ENCODE measurements at places on chromosomes 6 and 20.

GRCh38 chr6:33661106-33661838 lies 40.1 kb downstream of the ITPR3 start:
- DNase-seq, result no peak

DNA sequence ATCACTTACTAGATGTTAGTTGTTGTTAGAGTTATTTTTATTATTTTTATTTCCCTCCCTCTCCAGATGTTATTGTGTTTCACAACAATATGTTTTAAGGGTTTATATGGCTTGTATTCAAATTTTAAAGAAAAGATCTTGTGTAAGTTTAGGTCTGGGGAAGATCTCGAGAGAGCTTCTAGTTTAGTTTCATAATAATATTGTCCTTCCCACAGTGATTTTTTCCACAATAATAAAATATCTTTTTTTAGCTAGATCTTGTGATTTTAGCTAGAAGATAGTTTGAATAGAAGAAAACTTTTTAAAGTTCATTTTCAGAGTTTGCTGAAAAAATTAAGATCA lies 55.0 kb downstream of the ADGRG6 start:
- no peak for DNase-seq

GRCh38 chr6:82507112-82507511 lies 143.5 kb downstream of the TPBG start:
- no peak for DNase-seq

DNA sequence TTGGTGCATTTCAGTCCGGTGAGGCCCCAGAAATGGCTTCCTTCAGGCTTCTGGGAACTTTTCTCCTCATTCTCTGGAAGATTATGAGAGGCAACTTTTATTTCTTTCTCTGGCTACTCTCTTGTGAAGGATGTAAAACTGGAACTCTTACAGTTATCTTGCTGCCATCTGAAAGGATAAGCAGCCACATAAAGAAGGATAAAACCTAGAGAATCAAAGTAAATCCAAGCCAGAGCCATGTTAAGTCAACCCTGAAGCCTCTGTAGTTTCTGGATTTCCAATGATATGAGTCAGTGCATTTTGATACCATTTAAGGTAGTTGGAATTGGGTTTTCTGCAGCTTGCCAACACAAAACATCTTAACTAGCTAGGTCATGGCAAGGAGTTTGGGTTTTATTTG lies 123.6 kb downstream of the MEI4 start:
- DNase-seq, result no peak

DNA sequence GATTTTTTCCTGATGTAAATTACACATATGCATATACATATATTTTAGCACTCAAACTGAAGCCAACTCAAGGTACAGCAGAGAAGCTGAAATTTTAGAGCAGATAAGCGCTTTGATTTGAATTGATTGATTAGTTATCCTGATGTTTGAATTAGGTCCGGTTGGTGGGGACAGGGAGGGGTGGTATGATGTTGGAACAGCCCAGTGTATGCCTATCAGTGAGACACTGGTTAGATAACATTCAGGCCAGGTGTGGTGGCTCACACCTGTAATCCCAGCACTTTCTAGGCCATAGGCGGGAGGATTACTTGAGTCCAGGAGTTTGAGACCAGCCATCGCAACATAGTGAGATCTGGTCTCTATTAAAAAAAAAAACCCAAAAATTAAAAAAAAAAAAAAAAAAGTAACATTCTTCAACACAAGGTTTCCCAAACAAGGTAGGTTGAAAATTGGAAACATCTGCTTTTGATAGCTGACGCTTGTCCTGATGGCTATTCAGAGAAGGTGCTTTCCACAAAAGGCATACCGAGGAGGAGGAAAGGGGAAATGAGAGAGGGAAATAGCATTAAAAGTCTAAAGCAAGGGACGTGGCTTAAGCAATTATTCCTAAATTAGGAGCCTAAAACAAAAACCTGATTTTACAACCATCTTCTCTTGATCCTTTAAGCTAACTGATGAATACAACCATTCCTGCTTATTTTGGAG lies 288.4 kb upstream of the JARID2 start:
- no peak for DNase-seq

- DNase-seq, result no peak
Measured at GRCh38 chr6:90364286-90364685, 67.6 kb upstream of the BACH2 start.

- DNase-seq, result no peak
Measured at GRCh38 chr6:16572317-16572716, 188.9 kb downstream of the ATXN1 start.

- no peak for DNase-seq
Measured at GRCh38 chr6:150641398-150642139, 41.9 kb downstream of the PLEKHG1 start.

GRCh38 chr20:64238115-64238825 lies 17.3 kb upstream of the PCMTD2 start:
- peak; percentile 35 for DNase-seq

GRCh38 chr6:12969966-12970365 lies 253.4 kb downstream of the PHACTR1 start:
- DNase-seq, result no peak

GRCh38 chr6:154942770-154943169 lies 52.3 kb upstream of the TIAM2 start:
- DNase-seq, result no peak

- DNase-seq, result no peak
Measured at GRCh38 chr6:138563650-138564049, 64.4 kb upstream of the NHSL1 start.

DNA sequence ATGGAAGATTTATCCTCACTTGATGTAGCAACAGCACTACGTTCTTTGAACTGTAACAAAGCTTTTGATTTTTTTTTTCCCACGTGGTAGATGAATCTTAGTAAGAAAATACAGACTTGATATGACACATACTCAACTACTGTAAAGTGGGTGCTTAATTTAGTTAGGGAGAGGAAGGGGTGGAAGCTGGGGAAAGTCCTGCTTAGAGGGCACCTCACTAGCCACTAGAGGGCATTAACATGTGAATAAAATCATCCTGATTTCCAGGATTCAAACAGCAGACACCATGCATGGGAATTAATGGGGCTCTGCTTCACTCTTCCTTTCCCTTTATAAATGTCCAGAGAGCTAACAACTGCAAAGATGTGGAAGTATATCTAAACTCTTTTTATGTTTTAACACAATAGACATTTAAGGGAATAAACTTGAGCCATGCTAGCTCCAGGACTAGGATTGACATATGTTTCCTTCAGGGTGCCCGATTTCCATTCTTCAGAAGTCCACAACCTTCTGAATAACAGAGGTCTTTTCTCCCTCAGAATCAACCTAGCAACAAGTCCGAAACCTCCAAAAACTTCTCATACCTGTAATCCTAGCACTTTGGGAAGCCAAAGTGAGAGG lies 250.1 kb downstream of the ATXN1 start:
- no peak for DNase-seq

GRCh38 chr20:973785-974194 lies 28.3 kb downstream of the RSPO4 start:
- no peak for DNase-seq

DNA sequence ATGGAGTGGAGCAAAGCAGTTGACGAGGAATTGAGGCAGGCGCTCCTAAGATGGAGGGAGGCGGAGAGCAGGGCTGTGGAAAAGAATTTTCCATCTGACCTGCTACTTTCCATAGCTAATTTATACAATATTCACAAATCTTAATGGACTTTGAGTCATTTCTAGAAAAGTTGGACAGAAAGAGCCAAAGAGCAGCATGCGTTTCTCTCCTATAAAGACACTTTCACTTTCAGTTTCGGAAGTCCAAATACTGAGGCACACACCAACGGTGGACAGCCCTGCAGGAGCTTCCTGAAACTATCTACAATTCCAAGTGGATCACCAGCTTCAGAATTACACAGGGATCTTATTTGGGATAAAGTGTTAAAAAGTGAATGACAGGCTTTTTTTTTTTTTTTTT lies 43.5 kb downstream of the PANK2 start:
- DNase-seq, result no peak

GRCh38 chr6:24506814-24507520 lies 12.2 kb downstream of the ALDH5A1 start:
- DNase-seq, result no peak

- DNase-seq, result no peak
Measured at GRCh38 chr6:140269591-140270165, 895.2 kb upstream of the CITED2 start.

GRCh38 chr20:51713213-51713598 lies 55.0 kb downstream of the ATP9A start:
- DNase-seq, result no peak

GRCh38 chr6:12968290-12968689 lies 251.7 kb downstream of the PHACTR1 start:
- no peak for DNase-seq

GRCh38 chr6:12203001-12203400 lies 87.2 kb upstream of the EDN1 start:
- DNase-seq, result no peak

- no peak for DNase-seq
Measured at GRCh38 chr20:39394461-39394860, 432.3 kb downstream of the DHX35 start.

GRCh38 chr6:30781395-30781742 lies 37.0 kb upstream of the IER3 start:
- no peak for DNase-seq

GRCh38 chr20:8608470-8608869 lies 460.4 kb upstream of the PLCB4 start:
- DNase-seq, result no peak

DNA sequence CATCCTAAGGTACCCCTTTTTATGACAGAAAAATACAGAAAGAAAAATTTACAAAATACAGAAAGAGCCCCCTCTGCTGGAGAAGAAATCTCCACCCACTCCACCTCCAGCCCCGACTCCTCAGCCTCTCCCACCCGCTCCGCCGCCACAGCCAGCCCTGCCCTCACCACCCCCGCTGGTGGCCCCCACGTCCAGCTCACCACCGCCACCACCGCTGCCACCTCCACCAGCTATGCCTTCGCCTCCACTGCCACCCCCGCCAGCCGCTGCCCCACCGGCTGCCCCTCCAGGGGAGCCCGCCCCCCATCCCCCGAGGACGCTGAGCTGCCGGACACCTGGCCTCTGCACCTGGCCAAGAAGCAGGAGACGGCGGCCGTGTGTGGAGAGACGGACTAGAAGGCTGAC lies 17.7 kb downstream of the WFDC2 start:
- DNase-seq, result no peak

DNA sequence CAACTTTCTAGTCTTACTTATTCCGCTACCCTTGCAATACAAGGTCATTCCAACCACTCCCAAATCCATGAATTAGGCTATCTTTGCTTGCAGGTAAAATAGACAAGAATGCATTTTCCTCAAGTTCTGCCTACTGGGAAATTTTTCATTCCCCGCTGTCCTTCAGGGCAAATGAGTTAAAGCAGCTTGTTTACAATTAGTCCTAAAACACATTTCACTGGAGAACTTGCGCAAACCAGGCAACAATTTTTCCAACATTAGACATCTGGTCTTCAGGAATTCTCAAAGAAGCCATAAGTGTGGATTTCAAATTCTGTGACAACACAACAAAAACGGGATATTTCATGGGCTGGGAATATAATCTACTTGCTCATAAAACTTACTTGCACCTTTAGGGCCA lies 20.4 kb downstream of the SPINT4 start:
- no peak for DNase-seq

GRCh38 chr6:151757506-151757955 lies 50.0 kb upstream of the ESR1 start:
- DNase-seq, result no peak

DNA sequence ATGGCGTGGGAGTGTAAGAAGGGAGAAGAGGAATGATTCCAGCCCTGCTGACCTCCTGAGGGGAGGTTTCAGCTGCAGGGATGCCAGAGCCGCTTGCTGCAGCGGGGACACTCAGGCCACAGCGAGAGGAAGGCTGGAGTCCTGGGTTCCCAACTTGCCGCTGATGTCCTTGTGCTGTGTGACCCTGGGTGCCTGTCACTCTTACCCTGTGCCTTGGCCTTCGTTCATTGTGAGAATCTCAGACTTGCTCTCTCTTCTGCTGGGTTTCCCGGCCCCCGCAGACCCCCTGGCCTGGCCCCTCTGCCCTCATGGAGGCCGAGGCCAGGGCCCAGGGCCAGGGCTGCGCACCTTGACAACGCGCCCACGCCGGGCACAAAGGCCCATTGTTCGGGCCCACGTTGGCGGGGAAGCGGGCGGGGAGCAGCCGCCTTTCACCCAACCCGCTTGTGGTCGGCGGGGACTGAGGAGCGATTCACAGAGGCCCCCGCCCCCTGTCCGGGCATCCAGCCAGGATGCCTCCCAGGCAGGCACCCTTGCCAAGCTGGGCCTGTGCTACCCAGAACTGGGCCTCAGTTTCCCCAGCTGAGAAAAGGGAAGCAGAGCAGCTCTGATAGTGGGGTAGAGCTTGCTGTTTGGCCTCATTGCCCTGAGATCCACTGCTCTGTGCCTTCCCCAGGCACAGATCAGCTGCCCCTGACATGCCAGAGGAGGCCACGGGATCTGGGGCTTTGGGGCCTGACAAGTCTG lies 52.4 kb downstream of the CEBPB start:
- DNase-seq, result no peak

- peak; percentile 35 for DNase-seq
Measured at GRCh38 chr6:42007286-42008137, 42.8 kb upstream of the TAF8 start.

- DNase-seq, result no peak
Measured at GRCh38 chr6:4059115-4059777, 19.7 kb downstream of the FAM217A start.

DNA sequence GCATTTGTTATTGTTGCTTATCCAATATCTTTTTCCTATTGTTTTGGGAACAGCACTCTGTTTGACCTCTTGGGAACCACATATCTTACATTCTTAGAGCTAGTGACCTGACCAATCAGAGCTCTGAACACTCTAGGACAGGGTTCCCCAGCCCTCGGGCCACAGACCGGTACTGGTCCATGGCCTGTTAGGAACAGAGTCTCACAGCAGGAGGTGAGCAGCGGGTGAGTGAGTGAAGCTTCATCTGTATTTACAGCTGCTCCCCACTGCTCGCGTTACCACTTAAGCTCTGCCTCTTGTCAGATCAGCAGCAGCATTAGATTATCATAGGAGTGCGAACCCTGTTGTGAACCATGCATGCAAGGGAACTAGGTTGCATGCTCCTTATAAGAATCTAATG lies 226.0 kb upstream of the TSHZ2 start:
- no peak for DNase-seq

DNA sequence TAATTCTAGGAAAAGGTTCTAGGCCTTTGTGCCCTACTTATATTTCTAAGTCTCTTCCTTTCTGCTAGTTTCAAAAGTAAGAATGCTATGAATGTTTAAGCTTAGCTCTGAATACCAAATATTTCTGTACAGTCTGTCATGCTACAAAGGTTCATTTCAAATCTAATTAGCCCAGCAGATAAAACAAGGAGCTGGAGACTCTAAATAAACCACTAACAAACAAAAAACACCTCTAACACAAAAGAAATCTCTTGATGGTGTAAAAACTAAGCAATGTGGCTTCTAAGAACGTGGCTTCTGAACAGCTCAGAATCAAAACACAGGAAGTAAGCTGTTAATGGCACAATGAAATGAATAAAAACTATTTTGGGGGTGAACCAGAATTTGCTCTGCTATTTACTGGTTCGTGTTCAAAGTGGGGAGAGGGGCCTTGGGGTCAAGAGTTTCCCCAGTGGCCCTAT lies 198.3 kb downstream of the BCAS1 start:
- DNase-seq, result no peak
